Spinal cord (tissue), 10 donors: ENCODE measurements at places on chromosomes 6 and 20.
A peak's percentile ranks its signal among the peaks of the same experiment; 100 is the strongest.

- H3K27ac ChIP-seq: no peak overlapping the region
- H3K4me1 ChIP-seq: no peaks in the 10 kb centered on the region
- H3K27me3 ChIP-seq: no peaks in the 10 kb centered on the region
- DNase-seq: no peak
These were observed 27.8 kb downstream of the LRRC1 start for GRCh38 chr6:53822401-53823125.

DNA sequence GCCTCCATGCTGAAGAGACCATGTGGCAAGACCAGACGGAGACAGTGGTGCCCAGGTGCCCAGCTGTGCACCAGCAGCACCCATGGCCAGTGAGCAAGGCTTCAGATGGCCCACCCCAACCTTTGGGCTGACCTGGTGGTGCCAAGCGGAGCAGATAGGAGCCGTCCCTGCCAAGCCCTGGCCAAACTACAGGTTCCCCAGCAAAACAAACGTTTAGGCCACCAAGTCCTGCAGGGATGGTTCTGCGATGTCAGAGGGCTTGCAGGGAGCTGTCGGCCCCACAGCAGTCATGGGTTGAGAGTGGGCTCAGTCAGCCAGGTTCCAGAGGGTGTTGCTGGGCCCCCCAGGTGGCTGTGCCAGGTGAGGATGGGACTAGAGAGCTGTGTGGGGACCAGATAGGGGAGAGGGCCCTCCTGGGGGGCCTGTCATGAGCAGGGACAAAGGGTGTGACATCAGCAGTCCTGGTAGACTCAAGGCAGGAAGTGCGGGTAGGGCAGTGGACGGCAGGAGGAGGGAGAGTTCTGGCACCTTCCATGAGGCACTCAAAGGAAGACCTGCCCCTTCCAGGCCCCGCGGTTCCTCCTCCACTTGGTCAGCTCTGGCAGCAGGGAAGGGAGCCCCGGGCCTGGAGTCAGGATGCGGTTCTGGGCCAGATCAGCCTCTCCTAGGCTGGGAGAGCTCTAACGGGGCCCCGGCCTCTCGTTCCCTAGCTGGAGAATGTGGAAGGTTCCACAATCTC, 342.4 kb downstream of the ZFAND3 start:
- peaks cover 28% of the 10 kb centered on the region for H3K36me3 ChIP-seq
- no peak overlapping the region for H3K27ac ChIP-seq
- no peak for DNase-seq
- H3K4me1 ChIP-seq: no peaks in the 10 kb centered on the region

DNA sequence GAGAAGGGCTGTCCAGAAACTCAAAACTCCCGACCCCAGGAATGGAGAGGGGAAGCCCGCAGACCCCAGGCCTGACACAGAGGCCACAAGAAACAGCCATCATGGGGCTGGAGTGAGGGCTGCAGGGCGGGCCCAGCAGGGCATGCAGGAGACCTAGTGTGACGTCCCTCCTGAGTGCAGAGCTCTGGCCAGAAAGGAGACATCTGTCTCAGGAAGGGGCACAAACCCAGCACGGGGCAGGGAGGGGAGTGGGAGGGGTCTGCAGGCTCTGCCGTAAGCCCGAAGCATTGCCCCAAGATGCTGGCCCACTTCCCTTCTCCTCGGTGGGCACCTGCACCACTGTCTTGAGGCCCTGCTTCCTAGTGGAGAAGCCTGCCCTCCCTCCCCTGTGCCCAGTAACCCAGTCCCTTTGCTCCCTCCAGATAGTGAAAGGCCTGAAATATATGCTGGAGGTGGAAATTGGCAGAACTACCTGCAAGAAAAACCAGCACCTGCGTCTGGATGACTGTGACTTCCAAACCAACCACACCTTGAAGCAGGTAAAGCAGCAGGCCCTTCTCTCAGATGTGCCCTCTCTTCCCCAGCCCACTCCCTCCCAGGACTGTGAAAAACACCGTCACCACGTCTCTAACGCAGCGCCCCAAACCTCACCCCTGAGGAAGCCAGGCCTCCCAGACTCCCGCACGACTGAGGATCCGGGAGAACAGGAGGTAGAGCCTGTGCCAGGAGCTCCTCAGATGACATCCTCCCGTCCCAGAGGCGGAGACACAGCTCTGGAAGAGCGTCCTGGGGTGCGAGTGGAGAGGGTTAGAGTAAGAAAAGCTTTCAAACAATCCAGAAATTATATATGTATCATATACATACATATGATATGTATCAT, 9.7 kb downstream of the CST7 start:
- DNase-seq: no peak
- peaks cover 74% of the 10 kb centered on the region for H3K36me3 ChIP-seq
- H3K27ac ChIP-seq: no peak overlapping the region
- no peak overlapping the region for H3K4me3 ChIP-seq
- peaks cover 2% of the 10 kb centered on the region for H3K4me1 ChIP-seq

DNA sequence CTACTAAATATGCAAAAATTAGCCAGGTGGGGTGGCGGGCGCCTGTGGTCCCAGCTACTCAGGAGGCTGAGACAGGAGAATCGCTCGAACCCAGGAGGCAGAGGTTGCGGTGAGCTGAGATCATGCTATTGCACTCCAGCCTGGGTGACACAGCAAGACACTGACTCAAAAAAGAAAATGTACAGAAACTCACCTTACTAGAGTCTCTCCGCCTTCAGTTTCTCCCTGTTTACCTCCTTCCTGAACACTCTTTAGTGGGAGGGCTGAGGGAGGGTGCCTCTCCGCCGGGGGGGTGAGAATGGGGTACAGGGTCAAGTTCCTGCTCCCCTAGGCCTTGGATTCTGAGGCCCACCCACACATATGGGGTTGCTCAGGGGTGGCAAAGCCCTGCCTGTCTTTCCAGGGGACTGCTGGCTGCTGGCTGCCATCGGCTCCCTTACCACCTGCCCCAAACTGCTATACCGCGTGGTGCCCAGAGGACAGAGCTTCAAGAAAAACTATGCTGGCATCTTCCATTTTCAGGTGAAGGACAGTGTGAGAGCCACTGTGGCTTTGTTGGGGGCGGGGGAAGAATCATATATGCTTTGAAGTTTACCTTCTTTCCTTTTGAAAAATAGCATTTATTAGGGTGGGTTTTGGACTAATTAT, 13.4 kb downstream of the CAPN11 start:
- no peak overlapping the region for H3K4me3 ChIP-seq
- peaks cover 3% of the 10 kb centered on the region for H3K27me3 ChIP-seq
- H3K27ac ChIP-seq: no peak overlapping the region
- peaks cover 9% of the 10 kb centered on the region for H3K4me1 ChIP-seq
- no peaks in the 10 kb centered on the region for H3K36me3 ChIP-seq

GRCh38 chr20:34110745-34111641, 1.1 kb downstream of the EIF2S2 start:
- H3K27ac ChIP-seq: peak overlapping the region; percentile 95
- H3K36me3 ChIP-seq: peaks cover 8% of the 10 kb centered on the region
- H3K4me1 ChIP-seq: peaks cover 8% of the 10 kb centered on the region
- H3K27me3 ChIP-seq: no peaks in the 10 kb centered on the region

- H3K4me1 ChIP-seq: peaks cover 19% of the 10 kb centered on the region
- H3K27ac ChIP-seq: no peak overlapping the region
- H3K36me3 ChIP-seq: no peaks in the 10 kb centered on the region
- H3K4me3 ChIP-seq: no peak overlapping the region
- DNase-seq: no peak
These were observed 44.6 kb upstream of the CD93 start for GRCh38 chr20:23130622-23131140.

- peak overlapping the region; percentile 84 for H3K27ac ChIP-seq
- peaks cover 3% of the 10 kb centered on the region for H3K27me3 ChIP-seq
- peaks cover 29% of the 10 kb centered on the region for H3K4me1 ChIP-seq
- H3K36me3 ChIP-seq: no peaks in the 10 kb centered on the region
- DNase-seq: no peak
These were observed 7.8 kb upstream of the MDGA1 start for GRCh38 chr6:37705239-37706051.

- no peak overlapping the region for H3K4me3 ChIP-seq
- peaks cover 14% of the 10 kb centered on the region for H3K4me1 ChIP-seq
- H3K36me3 ChIP-seq: no peaks in the 10 kb centered on the region
- H3K27me3 ChIP-seq: no peaks in the 10 kb centered on the region
- DNase-seq: no peak
These were observed 16.2 kb downstream of the BNIP5 start for GRCh38 chr6:36320475-36320874.

- no peaks in the 10 kb centered on the region for H3K27me3 ChIP-seq
- no peak within 1 kb of the TSS for H3K27ac ChIP-seq
- H3K4me3 ChIP-seq: no peak within 1 kb of the TSS
- H3K36me3 ChIP-seq: peaks cover 7% of the 10 kb centered on the region
- DNase-seq: no peak
- peaks cover 5% of the 10 kb centered on the region for H3K4me1 ChIP-seq
These were observed at the start of gene CST7 for GRCh38 chr20:24948939-24949679. Gene CST7, plus strand, starts transcription at chr20:24949269. Its CDS starts 237 bp downstream, at chr20:24949506.

DNA sequence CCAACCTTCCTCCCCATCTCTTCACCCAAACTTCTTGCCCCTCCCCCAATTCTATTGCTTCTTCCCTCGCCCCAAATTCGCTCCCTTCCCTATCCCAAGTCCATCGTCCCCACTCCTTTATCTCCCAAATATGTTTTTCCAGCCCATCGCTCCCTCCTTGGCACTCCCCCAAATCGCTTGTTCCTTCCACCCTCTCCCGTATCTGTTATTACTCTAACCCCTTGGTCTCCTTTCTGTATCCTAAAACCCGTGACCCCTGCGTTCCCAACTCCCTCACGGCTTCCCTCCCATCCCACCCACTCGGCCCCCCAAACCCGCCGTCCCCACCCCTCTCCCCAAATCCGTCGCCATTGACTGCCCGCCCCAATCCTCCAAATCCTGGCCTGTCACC, 584 bp downstream of the MTCH1 start:
- no peaks in the 10 kb centered on the region for H3K27me3 ChIP-seq
- H3K4me3 ChIP-seq: peak overlapping the region; percentile 95
- H3K27ac ChIP-seq: peak overlapping the region; percentile 86
- DNase-seq: no peak

- no peak overlapping the region for H3K27ac ChIP-seq
- H3K27me3 ChIP-seq: no peaks in the 10 kb centered on the region
- H3K4me1 ChIP-seq: no peaks in the 10 kb centered on the region
- no peak for DNase-seq
- H3K36me3 ChIP-seq: no peaks in the 10 kb centered on the region
- no peak overlapping the region for H3K4me3 ChIP-seq
These were observed 87.3 kb upstream of the AKIRIN2 start for GRCh38 chr6:87789198-87789899.

DNA sequence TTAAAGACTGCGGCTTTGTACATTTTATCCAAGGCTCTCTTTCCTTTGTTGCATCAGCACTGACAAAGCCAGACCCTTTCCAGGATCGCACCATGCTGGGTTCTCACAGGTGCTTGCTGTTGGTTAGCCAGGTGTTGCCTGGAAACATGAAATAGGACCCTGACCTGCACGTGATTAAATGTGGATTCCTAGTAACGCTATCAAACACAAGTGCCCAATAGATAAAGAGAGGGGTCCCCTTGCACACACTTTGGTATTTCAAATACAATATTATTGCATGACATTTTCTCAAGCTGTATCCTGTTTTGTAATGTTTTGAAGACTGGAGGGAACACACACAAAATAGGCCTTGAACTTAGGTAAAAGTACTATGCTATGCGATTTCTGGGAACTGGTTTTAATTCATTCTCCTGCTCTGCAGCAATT, 73.3 kb downstream of the AKAP12 start:
- no peak for DNase-seq
- no peaks in the 10 kb centered on the region for H3K27me3 ChIP-seq
- H3K27ac ChIP-seq: peak overlapping the region; percentile 0
- peaks cover 4% of the 10 kb centered on the region for H3K36me3 ChIP-seq
- H3K4me3 ChIP-seq: no peak overlapping the region
- H3K4me1 ChIP-seq: peaks cover 4% of the 10 kb centered on the region

DNA sequence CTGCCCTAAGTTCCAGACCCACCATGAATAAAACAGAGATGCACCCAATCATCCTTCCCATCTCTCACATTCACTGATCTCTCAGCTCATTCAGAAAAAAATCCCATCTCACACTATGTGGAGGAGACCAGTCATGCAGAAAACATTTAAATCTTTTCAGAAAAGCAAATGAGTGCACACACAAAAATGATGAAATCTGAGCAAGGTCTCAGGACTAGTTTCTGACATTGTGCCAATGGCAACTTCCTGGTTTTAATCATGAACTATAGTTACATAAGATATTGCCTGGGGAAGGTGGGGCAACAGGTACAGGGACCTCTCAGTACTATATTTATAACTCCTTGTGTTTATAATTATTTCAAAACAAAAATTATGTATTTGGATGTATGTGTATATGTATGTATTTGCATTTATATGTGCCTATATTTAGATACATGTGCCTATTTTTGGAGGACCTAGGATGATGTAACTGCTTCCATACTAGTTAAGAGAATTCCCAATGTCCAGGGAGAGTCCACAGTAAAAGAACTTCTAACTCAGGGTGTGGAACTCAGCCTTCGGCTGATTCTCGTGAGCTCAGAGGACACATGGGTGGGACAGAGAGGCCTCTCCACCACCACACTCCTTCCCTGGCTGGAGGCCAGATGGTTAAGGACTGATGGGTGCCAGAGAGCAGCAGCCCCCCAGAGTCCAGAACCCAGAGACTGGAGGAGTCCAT, 71.7 kb upstream of the MAP3K4 start:
- no peak overlapping the region for H3K27ac ChIP-seq
- H3K4me3 ChIP-seq: no peak overlapping the region
- no peaks in the 10 kb centered on the region for H3K27me3 ChIP-seq

- peaks cover 51% of the 10 kb centered on the region for H3K4me1 ChIP-seq
- no peak for DNase-seq
- H3K27ac ChIP-seq: no peak overlapping the region
- peaks cover 7% of the 10 kb centered on the region for H3K27me3 ChIP-seq
These were observed 13.4 kb downstream of the FAM110A start for GRCh38 chr20:846894-847278.

DNA sequence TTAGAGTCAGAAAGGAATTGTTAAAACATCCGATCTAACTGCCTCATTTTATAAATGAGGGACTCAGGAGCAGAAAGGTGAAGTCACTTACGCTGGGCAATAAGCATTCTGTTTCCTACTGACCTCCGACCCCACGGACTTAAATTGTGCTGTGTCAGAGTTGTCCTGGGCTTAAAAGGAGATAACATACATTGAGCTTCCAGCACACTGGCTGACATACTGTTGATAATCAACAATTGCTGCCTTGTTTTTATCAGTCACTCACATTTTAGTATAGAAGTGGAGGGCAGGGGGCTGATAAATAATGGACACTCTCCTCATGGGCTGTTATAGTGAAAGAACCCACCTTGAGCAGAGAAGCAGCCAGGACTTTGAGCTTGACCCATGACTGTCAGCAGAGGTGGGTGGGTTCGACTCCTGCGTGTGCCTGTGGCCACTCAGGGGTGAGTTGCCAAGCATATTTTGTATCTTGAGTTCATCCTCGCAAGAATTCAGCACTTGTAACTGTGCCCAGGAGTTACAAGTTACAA, 166.5 kb upstream of the JARID2 start:
- H3K4me3 ChIP-seq: no peak overlapping the region
- no peak overlapping the region for H3K27ac ChIP-seq
- no peaks in the 10 kb centered on the region for H3K27me3 ChIP-seq
- peaks cover 11% of the 10 kb centered on the region for H3K4me1 ChIP-seq
- no peak for DNase-seq
- H3K36me3 ChIP-seq: no peaks in the 10 kb centered on the region

- H3K36me3 ChIP-seq: no peaks in the 10 kb centered on the region
- H3K4me3 ChIP-seq: no peak overlapping the region
- no peak for DNase-seq
These were observed 77.0 kb upstream of the CD2AP start for GRCh38 chr6:47400581-47400980.
